ENCODE measurements at places on chromosomes 4 and X.

DNA sequence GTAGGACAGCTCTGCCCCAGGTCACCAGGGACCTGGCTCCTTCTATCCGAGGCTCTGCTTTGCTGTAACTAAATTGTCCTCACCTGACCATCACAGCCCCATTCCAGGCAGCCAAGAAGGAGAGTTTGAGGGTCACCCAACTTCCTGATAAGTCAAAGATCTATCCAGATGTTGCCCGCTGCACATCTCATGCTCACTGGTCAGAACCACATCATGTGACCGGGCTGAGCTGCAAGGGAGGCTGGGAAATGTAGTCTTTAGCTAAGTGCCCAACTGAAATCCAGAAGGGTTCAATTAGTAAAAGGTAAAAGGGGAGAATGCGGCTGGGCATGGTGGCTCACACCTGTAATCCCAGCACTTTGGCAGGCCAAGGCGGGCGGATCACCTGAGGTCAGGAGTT is 18.4 kb downstream of the HMX1 start:
- peaks cover 3% of the 10 kb centered on the region for H3K4me1 ChIP-seq
- H3K36me3 ChIP-seq: no peaks in the 10 kb centered on the region
- no peak for DNase-seq
- H3K27me3 ChIP-seq: peaks cover 29% of the 10 kb centered on the region

DNA sequence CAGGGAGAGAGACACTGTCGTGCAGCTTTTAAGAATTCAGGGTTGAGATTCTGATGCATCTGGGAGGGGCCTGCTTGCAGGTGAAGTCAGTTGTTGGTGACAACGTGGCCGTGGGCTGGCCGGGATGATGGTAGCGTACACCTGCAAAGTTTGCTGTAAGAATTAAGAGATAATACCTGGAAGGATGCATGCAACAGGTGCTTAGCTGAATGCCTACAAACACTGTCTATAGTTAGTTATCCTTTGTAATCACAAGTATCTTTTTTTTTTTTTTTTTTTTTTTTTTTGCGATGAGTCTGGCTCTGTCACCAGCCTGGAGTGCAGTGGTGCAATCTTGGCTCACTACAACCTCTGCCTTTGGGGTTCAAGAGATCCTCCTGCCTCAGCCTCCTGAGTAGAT is 259.6 kb downstream of the ASMT start:
- no peaks in the 10 kb centered on the region for H3K4me1 ChIP-seq

GRCh38 chr4:118276580-118276979 is 76.2 kb downstream of the PRSS12 start:
- peaks cover 31% of the 10 kb centered on the region for H3K4me1 ChIP-seq
- H3K4me3 ChIP-seq: no peak overlapping the region

DNA sequence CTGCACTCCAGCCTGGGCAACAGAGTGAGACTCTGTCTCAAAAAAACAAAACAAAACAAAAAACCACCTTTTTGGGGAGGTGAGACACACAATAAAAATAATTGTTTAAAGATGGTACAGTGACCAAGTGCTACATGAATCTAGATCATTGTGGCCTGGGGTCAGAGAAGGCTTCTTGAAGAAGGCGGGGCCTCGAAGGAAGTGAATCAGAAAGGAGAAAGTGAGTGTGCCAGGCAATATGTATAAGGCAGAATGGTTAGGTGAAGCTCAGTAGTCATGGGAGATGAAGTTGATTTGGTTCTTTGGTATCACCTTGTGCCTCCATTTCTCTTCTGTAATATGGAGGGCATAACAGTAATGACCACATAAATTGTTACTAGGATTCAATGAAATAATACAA is 58.9 kb downstream of the DOCK11 start:
- no peak overlapping the region for H3K27ac ChIP-seq
- peaks cover 35% of the 10 kb centered on the region for H3K4me1 ChIP-seq
- no peak overlapping the region for H3K4me3 ChIP-seq
- no peaks in the 10 kb centered on the region for H3K27me3 ChIP-seq

GRCh38 chr4:175309041-175309440 is 390.9 kb downstream of the ADAM29 start:
- H3K27ac ChIP-seq: no peak overlapping the region
- DNase-seq: no peak
- H3K4me1 ChIP-seq: no peaks in the 10 kb centered on the region
- no peak overlapping the region for H3K4me3 ChIP-seq

DNA sequence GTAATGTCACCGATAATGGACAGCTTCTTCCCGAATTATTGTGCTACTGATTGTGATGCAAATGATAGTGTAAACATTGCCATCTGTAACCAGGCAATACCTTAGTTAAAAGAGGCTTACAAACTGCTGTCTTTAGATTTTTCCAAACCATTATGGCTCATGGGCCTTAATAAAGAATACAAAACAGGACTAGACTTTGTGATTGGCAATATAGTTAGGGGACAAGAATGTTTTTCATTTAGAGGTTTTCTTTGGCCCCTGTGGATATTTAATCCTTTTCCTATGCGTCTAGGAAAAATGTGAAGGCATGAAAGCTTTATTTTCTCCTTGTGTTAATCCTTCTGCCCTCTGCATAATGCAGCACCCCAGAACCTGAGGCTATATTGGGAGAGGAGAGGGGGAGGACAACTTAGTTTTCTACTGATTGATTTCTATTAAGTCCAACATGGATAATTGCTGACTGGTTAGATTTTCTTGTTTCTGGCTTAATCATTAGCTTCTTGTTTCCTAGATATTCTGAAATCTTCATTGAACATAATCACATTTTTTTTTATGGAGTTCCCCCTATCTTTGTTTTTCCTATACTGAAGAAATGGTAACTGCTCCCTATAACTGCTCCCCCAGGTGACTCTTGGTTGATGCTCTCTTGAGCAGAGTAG is 1.9 kb downstream of the PRPS1 start:
- peaks cover 2% of the 10 kb centered on the region for H3K36me3 ChIP-seq
- DNase-seq: no peak
- no peaks in the 10 kb centered on the region for H3K27me3 ChIP-seq
- peaks cover 27% of the 10 kb centered on the region for H3K4me1 ChIP-seq
- no peak overlapping the region for H3K27ac ChIP-seq

GRCh38 chr4:173521467-173522159 is 8.4 kb downstream of the HAND2 start:
- no peak for DNase-seq
- H3K36me3 ChIP-seq: peaks cover 24% of the 10 kb centered on the region
- H3K4me3 ChIP-seq: peak overlapping the region; percentile 22
- no peak overlapping the region for H3K27ac ChIP-seq

DNA sequence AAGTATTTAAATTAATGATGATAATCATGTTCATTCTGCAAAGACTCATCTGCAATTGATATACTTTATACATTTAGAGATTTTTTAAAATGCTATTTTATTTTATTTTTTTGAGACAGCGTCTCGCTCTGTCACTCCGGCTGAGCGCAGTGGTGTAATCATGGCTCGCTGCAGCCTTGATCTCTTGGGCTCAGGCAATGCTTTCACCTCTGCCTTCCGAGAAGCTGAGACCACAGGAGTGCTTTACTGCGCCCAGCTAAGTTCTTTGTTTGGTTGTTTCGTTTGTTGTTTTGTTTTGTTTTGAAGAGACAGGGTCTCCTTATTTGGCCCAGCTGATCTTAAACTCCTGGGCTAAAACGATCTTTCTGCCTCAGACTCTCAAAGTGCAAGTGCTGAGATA is 1541.0 kb downstream of the PCDH7 start:
- no peaks in the 10 kb centered on the region for H3K4me1 ChIP-seq
- DNase-seq: no peak
- no peaks in the 10 kb centered on the region for H3K36me3 ChIP-seq
- no peak overlapping the region for H3K4me3 ChIP-seq
- no peak overlapping the region for H3K27ac ChIP-seq

DNA sequence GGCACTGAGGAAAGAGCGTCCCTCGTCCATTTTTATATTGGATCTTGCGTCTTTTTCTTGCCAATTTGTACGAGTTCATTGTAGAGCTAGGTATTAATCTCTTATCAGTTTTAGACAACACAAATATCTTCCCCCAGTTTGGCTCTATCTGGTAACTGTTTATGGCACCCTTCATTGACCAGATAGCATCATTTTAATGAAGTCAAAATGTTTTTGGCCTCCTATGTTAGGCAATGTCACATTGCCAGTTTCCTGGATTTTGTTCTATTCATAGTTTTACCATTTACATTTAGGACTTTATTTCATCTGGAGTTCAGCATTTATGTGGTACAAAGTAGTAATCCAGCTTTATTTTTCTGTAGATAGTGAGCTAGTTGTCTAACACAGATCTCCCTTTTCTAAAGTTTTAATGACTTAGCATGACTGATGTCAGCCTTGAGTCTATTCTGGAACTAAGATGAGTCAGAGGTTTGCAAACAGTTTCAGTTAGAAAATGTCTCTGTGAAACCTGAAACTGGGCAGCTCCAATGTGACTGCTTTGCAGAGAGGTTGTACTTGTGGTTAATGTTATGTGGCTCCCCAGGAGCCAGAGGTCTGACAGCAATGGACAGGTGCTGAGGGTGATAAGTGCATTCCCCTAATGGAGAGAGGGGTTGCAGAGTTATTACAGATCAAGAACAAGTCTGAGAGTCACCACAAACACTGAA is 5.3 kb upstream of the STBD1 start:
- H3K27me3 ChIP-seq: peaks cover 19% of the 10 kb centered on the region
- peak; percentile 38 for DNase-seq
- no peak overlapping the region for H3K4me3 ChIP-seq
- peak overlapping the region; percentile 9 for H3K27ac ChIP-seq
- peaks cover 45% of the 10 kb centered on the region for H3K4me1 ChIP-seq
- peaks cover 11% of the 10 kb centered on the region for H3K36me3 ChIP-seq

DNA sequence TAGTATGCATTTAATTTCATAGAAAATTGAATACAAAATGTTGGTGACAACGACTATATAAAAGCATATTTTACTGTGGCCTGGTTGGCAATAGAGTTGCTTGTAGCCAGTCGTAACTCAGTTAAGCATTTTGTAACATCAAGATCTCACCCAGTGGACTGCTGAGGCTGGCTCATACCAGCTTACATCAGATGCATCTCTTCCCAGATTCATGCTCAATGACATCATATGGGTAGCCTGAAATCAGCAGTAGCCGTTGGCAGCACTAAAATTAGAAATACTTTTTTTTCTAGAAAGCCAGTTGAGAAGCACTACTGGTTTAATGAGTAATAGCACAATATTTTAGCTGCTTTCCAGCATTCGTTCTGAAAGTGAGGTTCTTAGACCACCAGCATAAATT is 341.2 kb downstream of the TECRL start:
- no peak overlapping the region for H3K4me3 ChIP-seq
- no peak for DNase-seq
- H3K27me3 ChIP-seq: no peaks in the 10 kb centered on the region
- H3K36me3 ChIP-seq: no peaks in the 10 kb centered on the region
- H3K4me1 ChIP-seq: no peaks in the 10 kb centered on the region

DNA sequence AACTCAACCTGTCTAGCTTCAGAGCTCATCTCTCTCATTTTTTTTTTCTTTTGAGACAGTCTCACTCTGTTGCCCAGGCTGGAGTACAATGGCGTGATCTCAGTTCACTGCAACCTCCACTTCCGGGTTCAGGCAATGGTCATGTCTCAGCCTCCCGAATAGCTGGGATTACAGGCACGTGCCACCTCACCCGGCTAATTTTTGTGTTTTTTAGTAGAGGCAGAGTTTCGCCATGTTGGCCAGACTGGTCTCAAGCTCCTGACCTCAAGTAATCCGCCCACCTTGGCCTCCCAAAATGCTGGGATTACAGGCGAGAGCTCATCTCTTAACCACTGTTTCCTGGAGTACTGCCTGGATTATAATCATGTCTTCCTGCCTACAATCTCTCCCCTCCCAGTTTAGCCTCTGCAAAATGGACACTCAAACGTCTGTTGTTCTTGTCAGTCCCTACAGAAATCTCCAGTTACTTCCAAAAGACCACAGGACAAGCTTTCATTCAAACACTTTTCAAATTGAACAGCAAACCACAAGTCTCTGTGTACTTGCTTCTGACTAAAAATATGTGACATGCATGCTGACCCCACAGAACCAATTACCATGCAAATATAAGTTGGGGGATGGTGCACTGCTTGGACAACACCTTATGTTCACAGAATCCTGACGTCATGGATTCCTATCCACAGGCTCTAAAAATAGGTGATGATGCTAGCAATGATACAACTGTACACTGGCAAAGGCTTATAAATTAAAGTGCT is 137.2 kb downstream of the SH3KBP1 start:
- no peaks in the 10 kb centered on the region for H3K27me3 ChIP-seq
- H3K27ac ChIP-seq: peak overlapping the region; percentile 77
- no peak for DNase-seq
- peaks cover 92% of the 10 kb centered on the region for H3K4me1 ChIP-seq

GRCh38 chr4:77282305-77282704 is 125.3 kb downstream of the CCNG2 start:
- DNase-seq: no peak
- H3K4me3 ChIP-seq: no peak overlapping the region
- H3K27me3 ChIP-seq: peaks cover 12% of the 10 kb centered on the region
- no peaks in the 10 kb centered on the region for H3K36me3 ChIP-seq
- no peak overlapping the region for H3K27ac ChIP-seq

- H3K4me3 ChIP-seq: no peak overlapping the region
- no peaks in the 10 kb centered on the region for H3K36me3 ChIP-seq
- no peak overlapping the region for H3K27ac ChIP-seq
These were observed 427.3 kb upstream of the FTHL17 start for GRCh38 chrX:31499109-31499508.

DNA sequence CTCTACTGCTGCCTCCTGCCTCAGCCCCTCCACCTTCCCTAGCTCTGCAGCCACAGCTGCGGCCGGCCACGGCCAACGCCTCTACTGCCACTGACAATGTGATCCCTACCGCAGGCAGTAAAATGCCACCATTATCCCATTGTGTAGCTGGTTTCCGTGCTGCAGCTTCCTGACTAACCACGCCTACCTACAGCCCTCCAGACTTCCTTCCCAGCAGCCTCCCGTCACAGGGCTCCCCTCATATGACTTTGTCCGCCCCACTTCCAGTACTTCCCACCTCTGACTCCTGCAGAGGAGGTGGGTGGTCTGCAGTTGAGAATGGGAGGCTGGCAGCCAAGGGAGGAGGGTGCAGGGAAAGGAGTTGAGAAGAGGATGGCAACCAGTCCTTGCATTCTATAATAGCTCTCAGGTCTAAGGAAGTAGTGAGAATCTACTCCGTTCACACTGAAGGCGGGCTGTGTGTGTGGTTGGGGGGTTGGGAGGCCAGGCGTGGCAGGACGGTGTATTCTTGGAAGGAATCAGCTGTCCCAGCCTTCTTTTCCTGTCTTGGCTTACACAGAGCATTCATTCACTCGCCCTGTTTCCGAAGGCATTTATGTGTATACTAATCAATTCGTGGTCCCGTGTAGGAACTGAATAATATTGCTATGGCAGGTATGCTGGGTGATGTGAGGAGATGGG is 33.1 kb upstream of the USP51 start:
- H3K4me1 ChIP-seq: no peaks in the 10 kb centered on the region
- H3K27ac ChIP-seq: no peak overlapping the region
- peaks cover 2% of the 10 kb centered on the region for H3K27me3 ChIP-seq
- H3K36me3 ChIP-seq: no peaks in the 10 kb centered on the region
